ENCODE measurements at places on chromosomes 7 and 10.
A peak's percentile ranks its signal among the peaks of the same experiment; 100 is the strongest.

GRCh38 chr10:8051109-8051821, 3.2 kb upstream of the GATA3 start:
- no peak for DNase-seq

- no peak for DNase-seq
These were observed 771 bp upstream of the ADIRF start for GRCh38 chr10:86967481-86967941.

DNA sequence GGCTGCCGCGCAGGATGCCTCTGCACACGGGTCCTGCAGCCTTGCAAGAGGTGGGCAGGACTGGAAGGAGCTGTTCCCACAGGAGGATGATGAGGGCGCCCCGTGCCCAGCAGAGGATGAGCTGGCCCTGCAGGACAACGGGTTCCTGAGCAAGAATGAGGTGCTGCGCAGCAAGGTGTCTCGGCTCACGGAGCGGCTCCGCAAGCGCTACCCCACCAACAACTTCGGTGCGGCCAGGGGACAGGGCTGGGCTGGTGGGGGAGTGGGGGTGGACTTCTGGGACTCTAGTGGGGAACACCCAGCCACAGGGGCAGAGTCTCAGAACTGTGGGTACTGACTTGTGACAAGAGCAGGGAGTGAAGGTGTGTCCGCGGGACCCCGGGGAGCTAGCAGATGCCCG, 16.0 kb downstream of the ZFYVE27 start:
- no peak for DNase-seq

DNA sequence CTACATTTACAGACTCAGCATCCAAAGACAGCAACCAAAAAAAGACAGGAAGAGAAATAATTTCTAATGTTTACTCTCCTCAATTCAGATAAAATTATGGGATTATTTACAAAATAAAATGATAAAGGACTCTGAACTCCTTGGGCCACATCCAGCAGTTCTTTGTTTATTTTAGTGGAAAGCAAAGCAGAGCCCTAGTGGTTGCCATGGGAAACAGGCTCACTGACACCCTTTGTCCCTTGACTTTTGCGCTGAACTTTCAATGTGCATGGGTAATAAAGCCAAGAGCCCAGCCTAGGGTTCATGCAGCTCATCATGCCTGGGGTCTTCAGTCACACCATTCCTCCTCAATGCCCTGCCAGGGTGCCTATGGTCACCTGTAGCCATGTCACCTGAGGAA, 442.6 kb upstream of the IGFBP3 start:
- DNase-seq, result no peak

GRCh38 chr7:159121068-159121467, 23.6 kb downstream of the VIPR2 start:
- DNase-seq, result no peak

DNA sequence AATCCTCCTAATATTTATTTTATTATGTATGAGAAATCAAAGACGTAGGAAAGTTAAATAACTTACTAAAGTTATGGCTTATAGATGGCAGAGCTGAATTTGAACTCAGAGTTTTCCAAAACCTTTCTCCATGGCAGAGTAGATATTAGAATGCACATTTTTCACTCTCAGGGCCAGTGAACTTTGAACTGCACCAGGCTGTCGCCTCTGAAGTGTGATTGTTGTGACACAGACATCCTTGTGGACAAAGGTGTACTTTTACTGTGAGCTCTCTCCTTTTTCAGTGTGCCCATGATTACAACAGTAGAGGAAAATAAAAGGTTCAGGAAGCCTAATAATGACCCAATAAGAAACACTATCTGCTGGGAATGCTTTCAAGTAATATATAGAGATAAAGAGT, 29.1 kb downstream of the TES start:
- no peak for DNase-seq

DNA sequence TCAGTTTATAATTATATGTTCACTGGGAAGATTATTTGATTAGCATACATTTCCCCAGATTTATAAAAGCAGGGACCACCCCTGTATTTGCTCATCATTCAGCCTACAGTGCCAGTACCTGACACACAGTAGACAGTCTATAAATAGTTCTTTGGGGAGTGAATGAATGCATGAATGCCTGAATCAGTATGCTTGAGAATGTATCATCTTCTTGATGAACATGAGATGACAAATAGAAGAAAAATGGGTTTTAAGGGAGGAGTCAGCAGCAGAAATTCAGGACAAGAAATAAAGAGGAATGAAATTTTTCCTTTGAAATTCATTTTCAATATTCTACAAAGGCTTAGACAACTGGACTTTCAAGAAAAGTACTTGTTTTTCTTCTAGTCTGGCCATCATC, 295.8 kb upstream of the LRRTM3 start:
- peak; percentile 31 for DNase-seq

GRCh38 chr10:123449234-123449962, 216.8 kb upstream of the GPR26 start:
- no peak for DNase-seq

DNA sequence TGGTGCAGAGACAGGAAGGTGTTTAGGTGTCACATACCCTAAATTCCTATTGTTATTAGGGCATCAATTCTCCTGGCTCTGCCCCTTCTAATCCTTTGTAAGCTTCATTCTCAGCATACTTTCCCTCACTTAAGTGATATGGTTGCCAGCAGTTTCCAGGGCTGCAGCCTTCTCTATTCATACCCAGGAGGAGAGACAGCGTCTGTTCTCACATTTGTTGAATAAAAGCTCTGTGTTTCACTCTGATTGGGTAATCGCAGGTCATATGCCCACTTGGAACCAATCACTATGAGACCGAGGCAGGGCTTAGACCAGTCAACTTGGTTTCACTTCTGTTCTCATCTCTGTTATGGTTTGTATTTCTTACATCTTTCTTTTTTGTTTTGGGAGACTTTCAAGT, 109.6 kb upstream of the MTPN start:
- DNase-seq, result peak; percentile 83

GRCh38 chr10:77664008-77664407, 26.4 kb upstream of the KCNMA1 start:
- no peak for DNase-seq

DNA sequence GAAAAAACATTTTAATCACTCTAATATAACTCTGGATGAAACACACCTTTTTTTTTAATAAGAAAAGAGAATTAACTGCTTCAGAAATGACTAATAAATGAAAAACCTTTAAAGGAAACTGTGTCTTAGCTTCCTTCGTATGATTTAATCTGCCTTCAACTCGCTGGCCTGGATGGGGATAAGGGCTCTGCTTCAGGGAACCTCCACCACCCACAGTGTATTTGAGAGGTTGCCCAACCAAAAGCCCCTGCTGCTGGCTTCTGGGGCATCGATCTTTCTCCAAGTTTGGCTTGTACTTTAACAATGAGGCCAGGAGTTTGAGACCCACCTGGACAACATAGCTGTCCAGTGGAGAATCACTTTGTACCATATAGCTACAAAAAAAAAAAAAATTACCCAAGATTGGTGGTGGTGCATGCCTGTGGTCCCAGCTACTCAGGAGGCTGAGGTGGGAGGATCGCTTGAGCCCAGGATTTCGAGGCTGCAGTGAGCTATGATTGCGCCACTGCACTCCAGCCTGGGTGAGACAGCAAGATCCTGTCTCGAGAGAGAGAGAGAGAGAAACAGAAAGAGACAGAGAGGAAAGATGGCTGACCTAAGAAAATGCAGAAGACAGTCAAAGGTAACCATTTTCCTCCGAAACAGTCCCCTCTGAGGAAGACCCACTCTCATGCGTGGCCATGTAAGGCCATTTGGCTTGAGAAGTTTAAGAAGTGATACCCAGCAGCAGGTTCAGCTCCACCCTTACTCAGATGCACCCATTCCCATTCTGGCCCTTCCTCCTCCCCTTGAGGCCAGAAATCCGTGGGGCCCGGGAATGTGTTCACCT, 13.6 kb upstream of the LIMK1 start:
- DNase-seq, result no peak

- DNase-seq, result no peak
These were observed 859 bp upstream of the SMC3 start for GRCh38 chr10:110566472-110567200.

- DNase-seq, result no peak
These were observed 64.8 kb downstream of the SORBS1 start for GRCh38 chr10:95496246-95496911.

- no peak for DNase-seq
These were observed 23.3 kb upstream of the AGBL3 start for GRCh38 chr7:134963036-134963435.

GRCh38 chr7:66429498-66430163, 199.1 kb upstream of the KCTD7 start:
- no peak for DNase-seq

DNA sequence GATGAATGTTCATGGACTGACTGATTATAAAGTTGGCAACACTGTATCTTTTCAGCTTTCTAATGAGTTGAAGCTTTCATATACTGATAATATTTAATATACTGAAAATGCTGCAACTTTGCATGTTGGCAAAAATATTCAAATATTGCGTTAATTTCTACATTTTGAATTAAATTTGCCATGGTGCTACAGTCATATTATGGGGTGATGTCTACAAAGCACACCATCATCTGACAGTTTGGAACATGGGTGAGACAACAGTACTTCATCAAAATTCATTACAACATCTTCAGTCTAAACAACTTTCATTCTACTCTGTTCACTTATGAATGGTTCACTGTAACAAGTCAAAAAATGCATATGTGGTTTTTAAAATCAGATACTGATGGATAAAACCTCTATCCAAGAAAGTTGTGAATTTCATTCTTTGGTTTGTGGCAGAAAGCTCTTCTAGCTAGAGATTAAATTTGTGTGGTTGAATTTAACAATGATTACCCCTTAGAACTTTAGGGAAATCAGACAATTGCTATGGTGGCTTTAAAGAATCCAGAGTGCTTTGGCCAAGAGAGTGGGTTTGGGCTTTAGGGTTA, 136.4 kb downstream of the TMEM26 start:
- DNase-seq, result no peak

- DNase-seq, result peak; percentile 53
These were observed 32.4 kb downstream of the KMT2E start for GRCh38 chr7:105046414-105046813.

- no peak for DNase-seq
These were observed 3.7 kb upstream of the HOXA10 start for GRCh38 chr7:27177795-27178320.

DNA sequence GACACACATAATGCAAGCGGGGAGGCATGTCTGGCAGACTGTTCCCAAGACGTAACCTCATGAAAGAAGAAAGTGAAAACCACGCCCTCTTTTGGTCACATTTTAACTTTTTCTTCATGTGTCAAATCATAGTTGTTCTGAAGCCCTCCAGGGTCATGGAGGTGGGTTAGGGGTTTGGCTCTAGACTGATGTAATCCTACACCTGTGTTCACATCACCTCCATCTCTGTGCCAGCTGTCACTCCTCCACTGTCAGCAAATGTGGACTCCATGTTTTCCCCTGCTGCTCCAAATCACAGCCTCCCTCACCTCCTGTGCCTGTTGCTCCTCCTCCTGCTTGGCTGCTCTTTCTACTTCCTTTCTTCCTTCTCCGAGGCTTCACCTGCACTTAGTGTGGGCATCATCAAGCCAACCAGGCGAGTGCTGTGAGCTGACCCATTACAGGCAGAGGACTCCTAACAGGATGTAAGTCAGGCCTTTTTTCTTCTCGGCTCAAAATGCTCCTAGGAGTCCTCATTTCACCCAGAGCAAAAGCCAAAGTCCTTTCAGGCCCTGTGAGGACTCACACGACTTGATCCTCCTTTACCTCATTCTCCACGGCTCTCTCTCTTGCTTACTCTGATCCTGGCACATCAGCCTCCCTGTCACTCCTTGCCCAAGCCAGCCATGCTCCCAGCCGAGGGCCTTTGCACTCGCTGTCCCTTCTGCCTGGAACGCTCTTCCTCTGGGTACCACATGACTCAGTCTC, 66.4 kb upstream of the IFRD1 start:
- peak; percentile 17 for DNase-seq

DNA sequence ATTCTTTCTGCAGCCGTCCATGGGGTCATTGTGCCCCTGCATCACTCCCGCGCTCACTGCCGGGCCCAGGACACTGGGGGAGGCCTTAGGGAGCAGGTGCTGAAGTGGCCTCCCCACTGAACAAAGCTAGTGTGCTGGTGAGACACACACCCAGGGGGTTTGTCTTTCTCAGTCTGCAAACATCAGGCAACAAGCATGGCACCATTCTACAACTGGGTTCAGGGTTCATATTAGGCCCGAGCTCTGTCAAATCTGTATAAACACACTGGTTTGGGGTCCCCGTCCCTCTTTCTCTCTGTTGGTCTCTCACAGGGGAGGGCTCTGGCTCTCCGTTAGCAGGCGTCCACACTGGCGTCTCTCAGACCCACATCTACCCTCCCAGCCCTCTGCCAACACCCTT, 11.1 kb upstream of the PPP2R2D start:
- no peak for DNase-seq

DNA sequence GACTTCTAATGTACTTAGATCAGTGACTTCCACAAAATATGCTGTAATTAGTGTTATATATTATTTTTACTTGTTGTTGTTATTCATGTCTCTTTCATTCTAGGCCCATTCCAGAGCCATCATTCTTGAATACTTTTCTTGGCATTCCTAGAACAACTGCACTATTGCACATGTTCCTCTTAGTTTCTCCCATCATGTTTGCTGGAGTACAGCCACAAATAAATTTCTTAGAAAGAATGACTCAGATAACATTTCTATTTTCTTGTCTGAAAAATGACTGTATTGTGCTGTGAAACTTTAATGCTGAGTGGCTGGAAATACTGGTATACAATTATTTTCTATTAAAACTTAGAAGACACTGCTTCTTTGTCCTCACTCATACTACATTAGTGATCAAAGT, 651.0 kb upstream of the STEAP1 start:
- no peak for DNase-seq

- no peak for DNase-seq
These were observed 228.2 kb downstream of the ATRNL1 start for GRCh38 chr10:115321360-115321759.

GRCh38 chr7:64433590-64433989, 119.8 kb downstream of the ZNF736 start:
- no peak for DNase-seq

DNA sequence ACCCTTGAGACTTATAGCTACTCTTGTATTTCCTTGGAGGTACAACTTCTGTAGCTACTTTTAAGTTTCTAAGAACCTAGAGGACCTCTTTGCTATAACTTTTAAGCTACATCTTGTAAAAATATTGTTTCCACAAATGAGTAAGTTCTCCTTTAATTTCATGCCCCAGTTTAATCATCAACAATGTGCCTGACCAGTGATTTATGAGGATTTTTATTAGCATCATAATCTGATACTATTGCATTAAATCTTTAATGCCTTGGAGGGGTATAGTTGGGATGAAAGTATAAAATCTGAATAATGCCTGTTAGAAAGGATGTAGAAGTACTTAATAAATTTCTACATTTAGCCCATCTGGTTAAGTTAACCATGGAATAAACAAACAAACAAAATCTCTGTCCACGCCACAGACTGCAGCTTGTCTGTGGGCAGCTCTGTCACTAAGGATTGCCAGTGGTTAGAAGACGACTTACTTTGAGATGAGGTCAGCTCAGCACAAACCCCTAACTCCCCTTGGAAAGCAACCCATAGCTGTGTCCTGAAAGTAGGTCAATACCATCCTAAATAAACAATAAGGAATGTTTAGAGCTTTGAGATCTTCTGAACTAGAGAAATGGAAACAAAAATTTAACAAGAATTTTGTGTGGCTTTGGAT, 18.3 kb downstream of the UBE2D1 start:
- no peak for DNase-seq

Data from epithelial cell of esophagus (primary cell).